ENCODE measurements at places on chromosomes 6 and 20.

DNA sequence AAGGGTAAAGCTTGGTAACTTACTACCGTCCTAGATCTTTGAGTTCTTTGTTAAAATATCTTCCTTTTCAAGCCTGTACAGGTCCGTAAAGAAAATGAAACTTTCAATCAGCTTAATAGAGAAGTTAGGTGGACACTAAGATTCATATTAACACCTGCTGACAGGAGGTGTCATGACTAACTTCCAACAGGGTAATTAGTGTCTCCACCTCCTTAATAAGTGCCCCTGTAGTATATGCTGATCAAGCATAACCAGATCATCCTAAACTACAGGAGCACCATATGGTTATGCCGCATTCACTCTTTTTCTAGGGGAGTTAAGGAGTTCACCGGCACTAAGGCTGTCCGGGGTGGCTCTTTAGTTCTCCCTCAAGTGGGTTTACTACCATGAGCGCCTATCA is 23.9 kb upstream of the RALGAPA2 start:
- no peak for DNase-seq

GRCh38 chr20:58973179-58973578 is 7.9 kb upstream of the NELFCD start:
- DNase-seq = no peak

- DNase-seq = no peak
Observed at GRCh38 chr20:21826976-21827375, 121.5 kb downstream of the PAX1 start.

GRCh38 chr6:83702077-83702476 is 6.8 kb downstream of the SNAP91 start:
- no peak for DNase-seq

- no peak for DNase-seq
Observed at GRCh38 chr6:119608994-119609393, 259.4 kb upstream of the MAN1A1 start.

DNA sequence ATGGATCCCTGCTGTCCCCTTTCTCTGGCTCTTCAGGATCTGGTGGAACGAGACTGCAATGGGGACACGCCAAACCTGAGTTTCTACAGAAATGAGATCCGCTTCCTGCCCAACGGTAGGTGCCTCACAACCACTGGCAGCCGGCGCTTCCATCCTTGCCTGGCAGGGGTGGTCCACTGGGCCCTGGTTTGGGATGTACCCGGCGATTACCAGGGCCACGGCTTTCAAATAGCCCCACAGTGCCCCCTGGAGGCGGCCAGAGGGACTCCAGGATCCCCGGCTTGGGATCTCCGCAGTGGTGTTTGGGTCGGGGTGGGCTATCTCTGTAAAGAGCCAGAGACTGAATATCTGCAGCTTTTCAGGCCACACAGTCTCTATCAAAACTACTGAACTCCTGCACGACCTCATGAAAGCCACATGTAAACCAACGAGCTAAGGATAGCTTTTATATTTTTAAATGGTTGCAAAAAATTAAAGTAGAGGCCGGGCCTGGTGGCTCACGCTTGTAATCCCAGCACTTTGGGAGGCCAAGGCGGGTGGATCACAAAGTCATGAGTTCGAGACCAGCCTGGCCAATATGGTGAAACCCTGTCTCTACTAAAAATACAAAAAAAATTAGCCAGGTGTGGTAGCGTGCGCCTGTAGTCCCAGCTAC is 3.7 kb downstream of the OGFR start:
- DNase-seq = peak; percentile 76

DNA sequence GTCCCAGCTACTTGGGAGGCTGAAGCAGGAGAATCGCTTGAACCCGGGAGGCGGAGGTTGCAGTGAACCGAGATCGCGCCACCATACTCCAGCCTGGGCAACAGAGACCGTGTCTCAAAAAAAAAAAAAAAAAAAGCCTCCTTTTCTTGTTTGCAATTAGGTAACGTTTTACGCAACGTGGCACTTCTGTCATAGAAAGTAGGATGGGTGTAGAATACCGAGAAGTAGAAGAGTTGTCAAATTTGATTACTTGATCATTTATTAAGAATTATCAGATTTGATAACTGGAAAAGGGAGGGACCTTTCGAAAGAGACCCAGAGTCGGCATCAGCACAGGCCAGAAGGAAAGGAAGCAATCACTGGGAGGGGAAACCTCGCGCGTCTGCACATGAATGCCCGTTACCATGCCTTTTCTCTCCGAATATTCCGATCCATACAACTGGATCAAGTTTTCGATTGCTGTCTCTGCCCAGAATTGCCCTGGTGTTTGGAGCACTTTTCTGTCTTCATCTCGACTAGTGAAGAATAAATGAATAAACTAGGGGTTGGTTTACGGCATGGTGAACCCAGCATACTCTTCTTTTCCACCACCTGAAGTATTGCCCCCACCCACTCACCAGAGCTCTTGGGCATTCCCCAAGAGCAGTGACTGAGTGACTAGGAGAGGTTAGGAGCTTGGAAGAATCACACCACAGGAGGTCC is 4.5 kb upstream of the TFAP2D start:
- no peak for DNase-seq
